ENCODE measurements at places on chromosomes 2 and 18.

DNA sequence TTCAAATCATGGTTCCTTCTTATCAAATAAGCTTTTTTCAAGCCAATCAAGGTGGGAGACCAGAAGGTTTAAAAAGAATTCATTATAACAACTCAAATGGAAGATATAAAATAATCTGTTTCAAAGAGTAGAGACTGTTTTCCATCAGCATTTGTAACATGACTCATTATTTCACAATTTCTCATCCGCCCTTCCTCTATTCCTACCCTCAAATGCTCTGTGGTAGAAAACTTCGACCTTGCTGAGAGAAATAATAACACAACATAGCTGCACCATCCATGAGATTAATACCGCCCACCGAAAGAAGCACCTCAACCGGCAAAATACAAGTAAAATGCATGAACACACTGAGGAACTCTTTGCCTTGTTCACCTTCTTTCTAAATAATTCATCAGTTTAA, 2039.2 kb upstream of the CELF4 start:
- DNase-seq, result no peak

GRCh38 chr2:29223257-29223656, 108.0 kb downstream of the CLIP4 start:
- no peak for DNase-seq

DNA sequence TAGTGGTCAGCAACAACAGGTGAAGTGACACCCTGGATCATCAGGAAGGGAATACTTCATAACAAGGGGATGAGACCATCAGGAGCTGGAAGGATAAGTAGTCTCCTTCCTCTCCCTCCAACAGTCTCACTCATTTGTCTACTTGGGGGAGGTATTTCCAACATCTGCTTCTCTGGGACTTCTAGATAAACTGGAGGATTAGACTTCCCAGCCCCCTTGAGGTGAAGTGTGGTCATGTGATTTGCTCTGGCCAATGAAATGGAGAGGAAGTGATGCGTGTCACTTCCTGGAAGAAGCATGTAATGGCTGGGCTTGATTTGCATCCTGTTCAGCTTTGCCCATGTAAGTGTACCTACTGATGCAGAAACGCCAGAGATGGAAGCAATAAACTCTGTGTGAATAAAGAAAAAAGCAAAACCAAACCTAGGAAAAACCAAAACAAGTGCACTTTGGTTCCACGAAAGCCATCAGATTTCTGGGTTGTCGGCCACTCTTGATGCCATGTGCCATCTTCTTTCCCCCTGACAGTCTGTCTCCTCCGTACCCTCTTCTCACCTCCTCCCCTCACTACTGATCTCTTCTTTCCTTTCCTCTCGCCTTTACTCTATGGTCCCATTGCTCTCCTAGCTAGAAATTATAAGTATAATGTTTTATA, 76.1 kb upstream of the DNMT3A start:
- no peak for DNase-seq

DNA sequence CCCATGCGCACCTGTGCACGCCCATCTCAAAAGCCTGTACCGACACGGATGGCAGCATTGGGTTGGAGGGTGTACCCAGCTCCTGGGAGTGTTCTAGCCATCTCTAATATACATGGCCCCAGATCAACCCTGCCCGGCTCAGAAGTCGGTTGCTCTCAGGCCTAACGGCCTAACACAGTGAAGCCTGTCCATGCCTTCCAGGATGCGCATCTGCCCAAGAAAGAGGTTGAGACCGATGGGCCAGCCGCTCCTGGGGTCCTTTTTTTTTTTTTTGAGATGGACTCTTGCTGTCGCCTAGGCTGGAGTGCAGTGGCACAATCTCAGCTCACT, 32.1 kb downstream of the PDIA6 start:
- DNase-seq, result no peak

GRCh38 chr18:33264566-33264965, 176.0 kb downstream of the CCDC178 start:
- no peak for DNase-seq

Data from stimulated activated CD8-positive, alpha-beta memory T cell treated with anti-CD3 and anti-CD28 coated beads, Interleukin-15, amount 100 ng/mL, for 48 hours (primary cell).